ENCODE measurements at places on chromosomes 6 and 20. TPM values are rescaled to one million over a fixed set of nuclear protein-coding genes. Genes with fewer than 3 reads are reported as not detected.

ADGRF4 gene
- 1.9 TPM for total RNA-seq

GNAS-AS1 gene
- 0.88 TPM for total RNA-seq

TMEM217 gene
- total RNA-seq, result 1.2 TPM

TRIM10 gene
- 3.8 TPM for total RNA-seq

FLRT3 gene
- 4.6 TPM for total RNA-seq

RAB44 gene
- total RNA-seq, result 0.08 TPM

SCUBE3 gene
- total RNA-seq, result 0.20 TPM
